ENCODE measurements at places on chromosomes 1 and 21.
A peak's percentile ranks its signal among the peaks of the same experiment; 100 is the strongest.

DNA sequence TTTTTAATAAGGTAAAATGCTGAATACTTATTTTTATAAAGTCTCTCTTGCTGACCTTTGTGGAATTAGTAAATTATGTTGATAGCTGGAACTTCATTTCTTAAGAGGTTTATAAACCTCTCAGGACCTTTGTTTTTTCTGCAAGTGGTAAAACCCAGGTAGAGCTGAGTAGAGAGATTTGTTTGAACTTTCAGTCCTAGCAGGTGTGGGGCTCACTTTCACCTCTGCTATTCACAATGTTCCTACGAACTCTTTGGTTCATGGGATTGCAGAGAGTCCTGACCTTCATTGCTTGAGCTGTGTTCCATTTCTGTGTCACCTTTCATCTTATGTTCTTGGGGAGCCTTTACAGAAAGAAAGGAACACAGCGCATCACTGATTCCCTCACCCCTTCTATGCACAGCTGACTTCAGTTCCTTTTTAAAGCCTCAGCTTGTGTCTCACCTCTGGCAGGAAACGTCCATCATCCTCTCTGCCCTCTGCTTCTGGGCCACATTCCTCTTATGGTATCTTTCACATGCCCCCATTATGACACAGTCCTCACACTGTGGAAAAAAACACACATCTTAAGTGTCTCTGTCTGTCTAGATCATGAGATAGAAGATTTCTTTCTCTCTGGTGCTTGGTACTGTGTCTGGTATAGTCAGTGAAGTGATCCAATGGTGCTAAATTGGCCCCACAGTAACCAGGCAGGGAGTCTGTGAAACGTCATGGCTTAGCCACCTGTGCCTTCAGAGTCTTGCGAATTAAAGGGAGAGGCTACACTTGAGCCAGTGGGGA is 262.5 kb upstream of the B3GALT2 start:
- DNase-seq: peak; percentile 25

- DNase-seq: peak; percentile 63
Measured at GRCh38 chr1:27527890-27528817, 38.2 kb upstream of the WASF2 start.

DNA sequence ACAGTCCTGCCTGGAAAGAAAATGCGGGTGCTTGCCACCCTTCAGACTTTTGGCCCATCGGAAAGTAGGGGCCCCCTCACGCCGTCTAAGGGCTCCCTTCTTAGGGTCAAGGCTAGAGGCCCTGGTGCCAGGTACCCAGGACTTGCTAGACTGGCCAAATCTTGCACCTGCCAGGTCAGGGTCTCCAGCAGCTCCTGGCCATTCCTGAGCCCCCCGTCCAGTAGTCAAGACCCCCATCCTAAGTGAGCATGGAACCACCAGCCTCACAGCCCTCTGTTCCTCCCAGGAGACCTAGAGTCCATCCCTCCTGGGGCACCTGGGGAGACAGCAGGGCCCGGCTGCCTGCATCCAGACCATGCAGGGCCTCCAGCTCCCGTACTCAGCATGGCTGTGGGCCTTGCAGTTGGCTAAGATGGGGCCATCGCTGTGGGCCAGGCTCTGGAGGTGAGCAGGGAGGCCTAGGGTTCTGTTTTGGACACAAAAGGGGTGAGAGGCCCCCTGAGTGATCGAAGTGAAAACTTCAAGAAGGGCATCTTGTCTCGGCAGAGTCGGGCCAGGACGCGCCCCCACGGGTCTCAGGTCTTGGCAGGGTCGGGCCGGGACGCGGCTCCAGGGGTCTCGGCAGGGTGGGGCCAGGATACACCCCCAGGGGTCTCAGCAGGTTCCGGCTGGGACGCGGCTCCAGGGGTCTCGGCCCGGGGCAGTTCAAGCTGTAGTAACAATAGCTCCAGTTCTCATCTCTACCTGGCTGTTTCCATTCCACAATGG is 5.9 kb downstream of the FNDC10 start:
- no peak for DNase-seq

- DNase-seq: no peak
Measured at GRCh38 chr21:32336711-32337110, 38.1 kb downstream of the MRAP start.

- peak; percentile 2 for DNase-seq
Measured at GRCh38 chr1:1197551-1198422, 8.6 kb downstream of the TNFRSF18 start.

DNA sequence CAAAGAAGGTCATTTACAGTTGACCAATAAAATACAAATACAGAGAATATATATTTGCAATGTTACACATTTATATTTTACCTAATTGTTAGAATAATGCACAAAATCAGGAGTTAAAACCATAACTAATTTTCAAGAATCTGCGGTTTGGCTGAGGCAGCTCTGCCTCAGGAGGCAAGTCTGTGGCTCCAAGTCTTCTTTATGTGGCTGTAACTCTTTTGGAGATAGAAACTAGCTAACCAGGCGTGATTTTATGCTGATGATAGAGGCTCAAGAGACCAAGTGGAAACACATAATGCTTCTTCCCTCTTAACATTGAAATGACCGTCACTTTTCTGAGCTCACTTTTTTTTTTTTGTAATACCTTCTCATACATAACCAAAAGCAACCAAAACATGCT is 744.7 kb upstream of the CXADR start:
- no peak for DNase-seq

- no peak for DNase-seq
Measured at GRCh38 chr1:6941786-6942185, 156.5 kb downstream of the CAMTA1 start.

- no peak for DNase-seq
Measured at GRCh38 chr1:162113419-162113818, 43.9 kb downstream of the NOS1AP start.

GRCh38 chr1:150804671-150805070 is 3.4 kb downstream of the CTSK start:
- no peak for DNase-seq

DNA sequence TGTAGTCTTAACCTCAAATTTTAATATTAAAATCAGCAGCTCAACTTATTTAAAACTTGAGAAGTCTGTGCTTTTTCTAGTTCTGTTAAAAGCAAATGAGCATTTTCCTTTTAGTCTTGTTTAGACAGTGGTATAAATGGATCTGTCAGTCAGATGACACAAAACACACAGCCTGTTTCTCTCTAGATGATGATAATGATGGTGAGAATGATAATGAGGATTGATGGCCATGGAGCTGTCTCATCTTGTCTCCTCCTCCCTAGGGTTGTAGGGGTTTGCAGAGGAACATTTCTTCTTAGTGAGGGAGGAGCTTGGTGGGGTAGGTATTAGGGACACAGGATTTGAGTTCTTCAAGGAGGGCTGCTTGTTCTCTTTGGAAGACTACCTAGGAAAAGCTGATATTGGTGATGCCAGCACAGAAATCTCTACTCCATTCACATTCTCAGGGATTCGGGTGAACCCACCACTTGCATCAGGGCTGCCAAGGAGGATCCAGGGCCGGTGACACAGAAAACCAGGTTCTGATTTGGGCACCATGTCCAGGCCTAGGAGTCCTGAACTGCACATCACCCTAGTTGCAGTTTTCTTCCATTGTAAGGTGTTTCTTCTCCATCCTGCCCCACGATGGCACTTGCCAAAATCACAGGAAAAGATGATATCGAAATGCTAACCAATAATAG is 147.6 kb downstream of the RHOU start:
- DNase-seq: no peak

- DNase-seq: no peak
Measured at GRCh38 chr1:81894867-81895266, 94.1 kb downstream of the ADGRL2 start.

DNA sequence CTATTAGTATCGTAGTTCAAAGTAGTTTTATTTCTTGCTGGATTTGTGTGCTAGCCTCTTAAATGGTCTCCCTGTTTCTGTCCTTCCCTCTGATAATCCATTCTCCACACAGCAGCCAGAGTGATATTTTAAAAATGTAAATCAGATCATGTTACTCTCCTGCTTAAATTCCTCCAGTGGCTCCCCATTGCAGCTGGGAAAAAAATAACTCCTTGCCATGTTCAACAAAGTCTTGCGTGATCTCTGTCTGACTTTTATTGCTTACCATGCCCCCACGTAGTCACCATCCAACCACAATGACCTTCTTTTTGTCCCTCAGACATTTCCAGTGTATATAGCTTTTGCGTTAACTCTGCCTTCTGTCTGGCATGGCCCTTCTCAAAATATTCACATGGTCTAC is 178.8 kb downstream of the FGGY start:
- DNase-seq: no peak

GRCh38 chr1:171017426-171017825 is 73.3 kb upstream of the FMO3 start:
- DNase-seq: no peak

GRCh38 chr1:172477216-172477615 is 33.3 kb upstream of the PIGC start:
- no peak for DNase-seq

DNA sequence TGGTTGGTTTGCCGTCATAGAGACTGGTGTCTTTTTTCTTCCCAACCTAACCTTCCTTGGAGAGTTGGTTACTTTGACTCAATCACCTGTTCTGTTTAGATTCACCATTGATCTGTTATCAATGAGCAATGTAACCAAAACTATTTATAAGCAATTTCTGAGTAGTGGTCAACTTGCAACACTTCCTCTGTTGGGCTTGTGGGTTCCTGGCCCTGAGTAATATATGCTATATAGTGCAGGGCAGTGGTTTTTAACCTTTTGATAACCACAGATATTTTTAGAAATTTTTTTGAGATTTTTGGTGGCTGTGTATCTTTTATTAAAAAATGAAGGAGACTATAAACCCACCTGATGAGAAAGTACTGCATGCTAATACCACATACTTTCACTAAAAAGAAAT is 9.4 kb upstream of the XCL1 start:
- no peak for DNase-seq

DNA sequence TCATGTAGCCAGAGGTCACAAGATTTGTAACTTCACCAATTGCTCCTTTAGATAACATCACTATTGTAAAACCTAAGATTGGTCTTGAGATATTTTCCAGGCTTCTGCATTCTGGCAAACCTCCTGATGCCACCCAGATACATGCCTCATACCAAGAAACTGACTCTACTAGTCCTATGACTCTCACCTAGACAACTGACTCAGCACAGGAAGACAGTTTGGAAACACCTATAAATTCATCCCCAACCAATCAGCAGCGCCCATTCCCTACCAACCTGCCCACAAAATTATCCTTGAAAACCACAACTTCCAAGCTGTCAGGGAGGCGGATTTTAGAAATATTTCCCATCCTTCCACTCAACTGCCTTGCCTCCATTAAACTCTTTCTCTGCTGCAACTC is 2.6 kb downstream of the NME7 start:
- no peak for DNase-seq

GRCh38 chr1:184462155-184462554 is 75.3 kb downstream of the C1orf21 start:
- DNase-seq: no peak

DNA sequence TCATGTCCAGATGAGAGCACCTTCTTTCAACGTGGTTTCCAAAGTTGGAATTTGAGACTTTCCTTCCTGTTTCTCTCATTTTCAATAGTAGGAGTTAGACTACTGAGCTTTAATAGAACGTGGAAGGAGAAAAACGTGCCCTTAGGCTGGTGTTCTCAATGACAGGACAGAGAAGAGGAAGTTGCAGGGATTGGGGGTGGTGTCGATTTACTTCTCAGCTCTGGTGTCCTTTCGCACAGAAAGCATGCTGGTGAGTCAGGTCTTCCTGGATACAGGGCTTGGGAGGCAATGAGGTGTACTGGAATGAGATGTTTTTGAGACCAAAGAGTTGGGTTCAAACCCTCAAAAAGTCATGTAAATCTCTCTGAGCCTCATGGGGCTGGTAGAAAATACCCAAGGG is 67.1 kb downstream of the HIVEP3 start:
- no peak for DNase-seq

DNA sequence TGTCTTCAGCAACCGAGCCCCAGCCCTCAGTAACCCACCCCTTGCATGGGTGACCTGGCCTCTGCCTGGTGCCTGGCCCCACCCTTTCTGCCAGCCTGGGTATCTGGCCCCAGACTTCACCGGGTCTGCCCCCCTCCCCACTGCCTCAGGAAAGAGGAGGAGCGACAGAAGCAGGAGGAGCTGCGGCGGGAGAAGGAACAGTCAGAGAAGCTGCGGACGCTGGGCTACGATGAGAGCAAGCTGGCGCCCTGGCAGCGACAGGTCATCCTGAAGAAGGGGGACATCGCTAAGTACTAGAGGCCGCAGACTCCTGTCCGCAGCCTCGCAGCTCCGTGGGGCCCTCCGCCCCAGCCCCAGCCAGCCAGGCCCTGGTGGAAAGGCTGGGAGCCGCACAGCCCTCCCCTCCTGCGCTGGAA is 6.1 kb downstream of the TNFRSF25 start:
- peak; percentile 51 for DNase-seq

GRCh38 chr1:175504875-175505555 is 238.4 kb downstream of the TNR start:
- DNase-seq: no peak

GRCh38 chr1:212162635-212163034 is 122.6 kb upstream of the PPP2R5A start:
- peak; percentile 17 for DNase-seq

DNA sequence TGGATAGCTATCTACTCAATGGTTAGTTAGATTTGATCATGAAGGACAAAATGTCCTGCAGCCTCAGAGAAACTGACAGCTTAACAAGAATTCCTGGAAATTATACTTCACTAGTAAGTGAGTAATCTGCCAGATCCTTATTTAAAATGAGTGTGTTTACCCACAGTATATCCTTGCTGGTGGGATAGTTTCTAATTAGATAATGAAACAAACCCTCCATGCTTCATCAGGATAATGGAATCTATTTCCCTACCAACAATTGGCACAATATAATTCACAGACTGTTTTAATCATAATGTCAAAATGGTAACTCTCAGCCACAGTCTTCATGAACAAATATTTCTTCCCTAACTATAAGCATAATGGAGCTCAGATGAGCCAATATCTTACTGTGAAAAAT is 239.4 kb upstream of the ST6GALNAC5 start:
- DNase-seq: no peak

DNA sequence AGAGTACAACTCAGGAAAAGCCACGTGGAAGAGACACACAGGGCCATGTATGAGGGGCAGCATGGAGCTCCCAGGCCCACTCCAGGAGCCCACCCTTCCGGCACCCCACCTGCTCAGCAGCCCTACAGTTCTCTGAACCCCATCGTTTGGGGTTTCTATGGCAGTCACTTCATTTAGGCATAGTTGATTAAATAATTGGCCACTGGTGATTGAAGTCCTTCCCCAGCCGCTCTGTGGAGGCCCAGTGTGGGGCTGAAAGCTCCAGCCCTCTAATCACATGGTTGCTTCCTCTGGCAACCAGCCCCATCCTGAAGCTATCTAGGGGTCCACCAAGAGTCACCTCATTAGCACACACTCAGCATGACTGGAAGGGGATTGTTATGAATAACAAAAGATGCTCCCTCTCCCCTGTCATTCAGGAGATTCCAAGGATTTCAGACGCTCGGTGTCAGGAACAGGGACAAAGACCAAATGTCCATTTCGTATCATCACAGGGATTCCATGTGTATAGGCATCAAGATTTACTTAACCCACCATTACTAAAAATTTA is 12.2 kb upstream of the S100A7A start:
- no peak for DNase-seq
